EL (cell line): ENCODE measurements at places on chromosomes 3 and 15.

DNA sequence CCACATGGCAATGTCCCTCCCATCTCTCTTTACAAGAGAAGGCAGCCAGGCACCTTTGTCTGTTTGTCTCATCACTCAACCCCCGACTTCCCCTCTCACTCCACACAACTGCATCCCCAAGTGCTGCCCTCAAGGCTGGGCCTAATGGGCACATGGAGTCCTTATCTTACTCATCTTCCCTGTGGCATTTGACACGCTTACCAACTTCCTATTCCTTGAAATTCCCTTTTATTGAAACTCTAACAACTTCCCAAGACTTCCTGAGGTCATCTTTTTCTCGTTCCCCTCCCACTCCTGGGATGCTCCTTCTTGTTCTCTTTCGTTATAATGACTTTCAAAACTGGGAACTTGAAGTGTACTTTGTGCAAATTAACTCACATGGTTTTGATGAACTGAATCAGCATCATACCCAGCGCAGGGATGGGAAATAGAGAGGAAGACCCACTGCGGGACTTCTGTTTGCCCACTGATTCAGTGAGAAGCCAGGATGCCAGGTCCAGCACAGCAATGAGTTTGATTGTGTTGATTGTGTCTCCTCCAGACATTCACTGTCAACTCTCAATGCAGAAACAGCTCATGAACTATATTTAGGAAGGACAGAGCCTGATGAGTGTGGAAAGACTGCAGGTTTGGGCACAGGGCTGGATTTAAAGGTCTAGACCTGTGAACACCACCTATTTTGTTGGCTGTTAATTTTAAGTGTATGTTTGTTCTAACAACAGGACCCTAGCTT is 104.7 kb upstream of the TNIK start:
- DNase-seq, result no peak

DNA sequence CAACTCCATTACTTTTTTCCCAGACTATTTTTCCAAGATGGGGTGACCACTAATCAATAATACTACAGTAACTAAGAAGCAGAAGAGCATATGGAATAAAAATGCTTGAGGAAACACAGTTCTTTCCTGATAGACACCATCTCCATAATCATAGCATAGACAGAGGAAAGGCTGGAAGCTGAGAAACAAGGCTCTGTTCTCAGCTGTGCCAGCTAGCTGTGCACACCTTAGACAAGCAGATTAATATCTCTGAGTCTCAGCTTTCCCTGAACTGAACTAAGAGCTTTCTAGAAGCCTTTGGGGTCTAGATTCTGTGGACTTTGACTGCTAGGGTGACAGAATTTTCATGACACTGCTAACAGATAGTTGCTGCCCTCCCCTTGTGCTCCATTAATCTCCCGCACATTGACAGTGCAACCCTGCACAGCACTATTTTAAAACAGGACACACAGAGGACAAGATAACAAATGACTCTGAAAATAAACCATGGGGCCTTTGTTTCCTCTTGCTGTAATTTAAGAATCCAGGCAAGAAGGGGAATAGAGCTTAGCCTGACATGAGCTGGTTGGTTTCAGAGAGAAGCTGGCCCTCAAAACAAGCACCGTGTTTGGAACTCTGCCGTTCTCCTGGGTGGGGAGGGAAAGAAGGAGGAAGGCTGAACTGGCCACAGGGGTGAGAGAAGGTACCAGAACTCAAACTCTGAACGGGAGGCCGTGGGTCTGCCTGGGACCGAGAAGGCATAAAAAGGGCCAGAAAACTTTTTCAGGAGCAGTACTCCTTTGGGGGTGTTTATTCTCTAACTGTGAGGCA is 67.4 kb downstream of the ATP13A5 start:
- DNase-seq, result no peak

DNA sequence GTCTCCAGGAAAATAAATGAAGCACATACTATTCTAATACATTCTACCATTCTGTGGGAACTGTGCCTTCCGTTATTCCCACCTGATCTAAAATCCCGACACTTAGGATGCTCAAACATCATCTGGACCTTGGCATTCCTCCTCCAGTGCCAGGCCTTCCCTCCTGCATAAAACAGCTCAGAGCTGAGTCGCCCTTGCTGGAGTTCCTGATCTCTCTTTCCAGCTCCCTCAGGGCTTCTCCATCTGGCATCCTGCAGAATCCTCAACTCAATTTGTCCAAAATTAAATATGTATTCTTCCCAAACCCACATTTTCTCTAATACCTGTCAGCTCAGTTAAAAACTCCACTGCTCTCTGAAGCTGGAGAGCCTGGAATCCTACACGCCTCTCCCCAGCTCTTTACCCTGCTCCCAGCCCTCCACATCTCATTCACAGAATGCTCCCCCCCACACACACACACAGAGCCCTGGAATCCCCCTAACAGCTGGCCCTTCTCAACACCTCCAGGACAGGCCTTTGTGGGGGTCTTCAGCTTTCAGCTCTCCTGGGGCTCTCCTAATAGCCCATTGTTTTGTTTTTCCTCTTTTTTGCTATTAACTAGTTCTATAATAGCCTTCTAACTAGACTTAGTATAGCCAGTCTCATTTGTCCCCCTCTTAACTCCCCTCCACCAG is 78.5 kb downstream of the HMG20A start:
- DNase-seq, result peak; percentile 24

DNA sequence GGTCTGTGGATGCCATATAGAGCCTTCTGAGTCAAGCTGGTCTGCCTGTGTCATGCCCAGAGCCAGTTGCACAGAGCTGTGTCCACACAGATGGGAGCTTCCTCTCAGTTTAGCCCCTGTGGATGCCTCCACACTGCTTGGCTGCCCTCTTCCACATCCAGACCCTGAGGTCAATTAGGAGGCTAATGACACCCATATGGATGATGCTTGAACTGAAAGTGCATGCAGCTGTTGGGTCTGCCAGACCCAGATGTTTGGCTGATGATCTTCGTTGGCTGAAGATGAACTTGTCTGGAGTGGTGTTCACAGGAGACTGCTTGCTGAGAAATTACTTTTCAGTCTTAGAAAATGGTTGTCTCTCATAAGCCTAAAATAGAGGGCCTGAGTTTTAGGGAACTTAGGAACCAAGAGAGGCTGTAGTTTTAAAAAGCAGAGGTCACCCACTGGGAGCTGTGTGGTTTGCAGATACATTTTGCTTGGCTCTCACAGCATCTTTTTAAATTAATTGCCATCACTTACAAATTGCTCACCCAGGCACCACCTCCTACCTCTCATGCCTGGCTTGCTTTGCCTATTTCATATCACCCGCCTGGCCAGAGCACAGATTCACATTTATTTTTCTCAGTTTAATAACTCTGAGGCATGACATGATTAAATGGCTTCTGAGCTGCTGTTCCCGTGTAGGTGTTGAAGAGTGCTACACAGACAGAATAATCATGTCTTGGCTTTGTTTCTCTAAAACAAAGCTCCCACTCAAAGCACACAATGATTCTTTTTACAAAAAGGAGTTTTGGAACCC is 176.1 kb downstream of the MINAR1 start:
- DNase-seq, result no peak

DNA sequence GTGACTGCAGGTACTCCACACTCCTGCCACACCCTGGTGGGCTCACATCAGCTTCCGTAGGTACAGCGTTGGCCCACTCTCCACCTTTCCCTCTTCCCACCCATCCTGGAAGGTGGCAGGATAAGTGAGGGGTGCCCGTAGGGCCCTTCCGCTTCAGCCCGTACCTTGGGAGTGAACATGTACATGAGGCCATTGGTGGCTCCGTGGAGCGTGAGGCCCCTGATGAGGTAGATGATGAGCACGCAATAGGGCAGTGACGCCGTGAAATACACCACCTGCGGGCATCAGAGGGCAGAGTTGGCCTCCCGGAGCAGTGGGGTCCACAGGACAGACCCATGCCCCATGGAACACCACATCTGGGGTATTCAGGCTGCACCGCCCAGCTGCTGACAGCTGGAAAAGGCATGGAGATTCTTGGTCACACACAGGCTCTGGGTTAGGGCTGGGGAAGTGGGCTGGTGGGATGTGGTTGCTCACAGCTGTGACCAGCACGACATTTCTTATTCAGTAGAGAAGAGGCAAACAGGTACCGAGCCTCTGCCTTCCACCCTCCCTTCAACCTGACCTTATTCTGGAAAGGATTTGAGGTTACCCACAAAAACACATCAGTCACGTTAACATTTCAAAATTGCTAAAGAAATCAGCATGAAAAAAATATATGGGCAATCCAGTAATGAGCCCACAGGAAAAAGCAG is 23.8 kb downstream of the SLC6A20 start:
- no peak for DNase-seq

GRCh38 chr3:52857864-52858263 is 23.0 kb upstream of the MUSTN1 start:
- DNase-seq, result no peak

DNA sequence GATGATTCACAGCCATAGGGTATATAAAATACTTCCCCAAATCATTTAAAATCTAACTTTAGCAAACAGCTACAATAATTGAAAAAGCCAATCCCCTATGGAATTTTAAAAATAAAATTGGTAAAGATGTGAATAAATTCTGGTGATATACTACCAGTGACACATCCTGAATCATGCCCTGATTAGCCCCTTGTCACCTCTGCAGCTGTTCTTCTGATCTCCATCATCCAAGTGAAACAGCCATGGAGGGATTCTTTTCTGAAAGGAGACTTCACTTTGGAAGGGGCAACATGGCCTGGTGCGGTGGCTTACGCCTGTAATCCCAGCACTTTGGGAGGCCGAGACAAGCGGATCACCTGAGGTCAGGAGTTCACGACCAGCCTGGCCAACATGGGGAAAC is 115.6 kb upstream of the MLF1 start:
- no peak for DNase-seq

- no peak for DNase-seq
Measured at GRCh38 chr15:27646531-27646930, 452.6 kb downstream of the OCA2 start.

DNA sequence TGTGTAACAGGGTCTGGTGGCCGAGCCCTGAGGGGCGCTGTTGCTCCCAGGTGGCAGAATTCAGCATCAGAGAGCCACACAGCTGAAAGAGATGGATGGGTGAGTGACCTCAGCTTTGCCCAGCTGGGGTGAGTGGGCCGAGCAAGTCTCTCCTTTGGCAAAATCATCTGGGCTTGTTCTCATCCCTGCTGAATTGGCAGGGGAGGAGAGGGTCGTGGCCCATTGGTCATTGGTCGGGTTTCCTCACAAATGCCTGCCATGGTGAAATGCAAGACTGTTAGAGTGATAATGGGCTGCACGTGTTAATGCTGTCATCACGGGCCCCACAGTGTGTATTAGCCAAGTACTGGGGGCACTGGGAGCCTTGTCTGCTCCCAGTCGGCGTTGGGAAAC is 15.9 kb downstream of the ABHD2 start:
- peak; percentile 41 for DNase-seq

GRCh38 chr15:25959100-25959499 is 96.0 kb upstream of the ATP10A start:
- DNase-seq, result no peak

DNA sequence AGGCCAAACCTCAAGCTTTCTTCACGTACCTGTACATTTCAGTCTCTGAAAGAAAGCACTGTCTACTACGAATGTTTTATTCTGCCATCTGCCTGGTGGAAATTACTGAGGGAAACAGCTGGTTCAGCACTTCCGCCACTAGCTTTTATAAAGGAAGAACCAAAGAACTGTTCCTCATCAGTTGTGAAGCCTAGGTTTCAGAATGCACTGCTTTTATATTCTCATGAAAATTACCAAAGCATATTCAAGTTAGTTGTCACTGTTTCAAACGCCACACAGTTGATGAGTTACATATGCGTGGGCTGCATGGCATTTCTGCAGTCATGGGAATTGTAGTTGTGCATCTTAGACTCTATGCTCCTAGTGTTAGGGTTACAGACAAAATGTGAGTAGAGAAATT is 21.5 kb upstream of the ZBTB38 start:
- no peak for DNase-seq

- DNase-seq, result peak; percentile 37
Measured at GRCh38 chr3:119098619-119099222, 47.2 kb upstream of the TEX55 start.

DNA sequence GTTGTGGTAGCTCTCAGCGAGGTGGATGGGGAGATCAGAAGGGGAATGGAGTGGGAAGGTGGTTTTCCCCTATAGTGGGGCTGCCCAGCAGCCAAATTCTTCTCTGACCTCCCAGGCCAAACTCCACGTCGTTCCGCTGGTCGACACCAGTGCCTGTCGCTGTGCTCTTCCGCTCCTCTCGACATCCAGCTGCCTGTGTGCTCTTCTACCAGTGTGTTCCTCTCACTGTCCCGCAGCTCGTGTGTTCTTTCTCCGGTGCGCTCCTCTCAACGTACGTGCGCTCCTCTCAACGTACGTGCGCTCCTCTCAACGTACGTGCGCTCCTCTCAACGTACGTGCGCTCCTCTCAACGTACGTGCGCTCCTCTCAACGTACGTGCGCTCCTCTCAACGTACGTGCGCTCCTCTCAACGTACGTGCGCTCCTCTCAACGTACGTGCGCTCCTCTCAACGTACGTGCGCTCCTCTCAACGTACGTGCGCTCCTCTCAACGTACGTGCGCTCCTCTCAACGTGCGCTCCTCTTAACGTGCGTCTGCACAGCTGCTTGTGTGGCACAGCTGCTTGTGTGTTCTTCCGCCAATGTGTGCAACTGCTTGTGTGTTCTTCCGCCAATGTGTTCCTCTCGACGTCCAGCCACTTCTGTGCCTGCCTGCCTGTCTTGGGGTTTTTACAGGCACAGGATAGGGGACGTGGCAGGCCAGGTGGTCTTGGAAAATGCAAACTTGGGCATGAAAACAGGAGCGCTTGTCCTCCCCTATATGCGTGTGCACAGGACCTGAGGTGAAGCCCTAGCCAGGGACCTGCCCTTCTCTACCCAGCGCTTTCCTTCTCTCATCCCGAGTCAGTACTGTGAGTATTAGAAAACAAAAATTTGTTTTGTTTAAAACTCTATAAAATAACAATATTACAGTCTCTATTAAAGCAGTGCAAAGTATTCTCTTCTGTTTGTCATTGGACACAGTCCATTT is 991.1 kb downstream of the GBE1 start:
- DNase-seq, result no peak

DNA sequence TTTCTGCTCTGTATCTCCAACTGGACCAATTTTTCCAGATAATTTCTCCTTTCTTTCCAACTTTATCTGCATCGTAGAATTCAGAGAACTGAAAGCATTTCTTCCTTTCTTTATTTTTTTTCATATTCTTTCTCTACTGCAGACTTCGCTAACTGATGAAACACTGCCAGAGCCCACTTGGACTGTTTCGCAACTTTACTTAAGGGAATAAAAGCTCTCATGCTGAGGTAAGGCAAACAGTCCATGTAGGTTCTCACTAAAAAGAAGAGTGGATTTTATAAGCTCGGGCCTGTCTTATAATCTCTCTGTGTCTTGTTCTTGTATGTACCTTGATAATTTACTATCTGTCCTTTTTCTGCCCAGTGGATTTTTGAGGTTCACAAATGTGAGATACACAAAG is 163.5 kb downstream of the CNTN4 start:
- DNase-seq, result no peak

- DNase-seq, result peak; percentile 70
Measured at GRCh38 chr15:100627789-100628395, 25.5 kb downstream of the ASB7 start.

GRCh38 chr15:39016706-39017105 is 452.1 kb upstream of the RASGRP1 start:
- no peak for DNase-seq

- DNase-seq, result peak; percentile 54
Measured at GRCh38 chr3:23580096-23580713, 225.6 kb upstream of the UBE2E1 start.

- no peak for DNase-seq
Measured at GRCh38 chr15:39502082-39502447, 78.8 kb upstream of the THBS1 start.

- DNase-seq, result no peak
Measured at GRCh38 chr15:45606413-45606812, 19.2 kb downstream of the BLOC1S6 start.

- no peak for DNase-seq
Measured at GRCh38 chr3:52145736-52146110, 8.5 kb downstream of the POC1A start.
